ENCODE measurements at places on chromosomes 5 and 9.

- no peak overlapping the region for H3K27ac ChIP-seq
- DNase-seq = no peak
- no peak overlapping the region for H3K4me3 ChIP-seq
- no peaks in the 10 kb centered on the region for H3K36me3 ChIP-seq
- no peaks in the 10 kb centered on the region for H3K4me1 ChIP-seq
- no peaks in the 10 kb centered on the region for H3K27me3 ChIP-seq
Measured at GRCh38 chr5:7348168-7348854, 47.6 kb upstream of the ADCY2 start.

DNA sequence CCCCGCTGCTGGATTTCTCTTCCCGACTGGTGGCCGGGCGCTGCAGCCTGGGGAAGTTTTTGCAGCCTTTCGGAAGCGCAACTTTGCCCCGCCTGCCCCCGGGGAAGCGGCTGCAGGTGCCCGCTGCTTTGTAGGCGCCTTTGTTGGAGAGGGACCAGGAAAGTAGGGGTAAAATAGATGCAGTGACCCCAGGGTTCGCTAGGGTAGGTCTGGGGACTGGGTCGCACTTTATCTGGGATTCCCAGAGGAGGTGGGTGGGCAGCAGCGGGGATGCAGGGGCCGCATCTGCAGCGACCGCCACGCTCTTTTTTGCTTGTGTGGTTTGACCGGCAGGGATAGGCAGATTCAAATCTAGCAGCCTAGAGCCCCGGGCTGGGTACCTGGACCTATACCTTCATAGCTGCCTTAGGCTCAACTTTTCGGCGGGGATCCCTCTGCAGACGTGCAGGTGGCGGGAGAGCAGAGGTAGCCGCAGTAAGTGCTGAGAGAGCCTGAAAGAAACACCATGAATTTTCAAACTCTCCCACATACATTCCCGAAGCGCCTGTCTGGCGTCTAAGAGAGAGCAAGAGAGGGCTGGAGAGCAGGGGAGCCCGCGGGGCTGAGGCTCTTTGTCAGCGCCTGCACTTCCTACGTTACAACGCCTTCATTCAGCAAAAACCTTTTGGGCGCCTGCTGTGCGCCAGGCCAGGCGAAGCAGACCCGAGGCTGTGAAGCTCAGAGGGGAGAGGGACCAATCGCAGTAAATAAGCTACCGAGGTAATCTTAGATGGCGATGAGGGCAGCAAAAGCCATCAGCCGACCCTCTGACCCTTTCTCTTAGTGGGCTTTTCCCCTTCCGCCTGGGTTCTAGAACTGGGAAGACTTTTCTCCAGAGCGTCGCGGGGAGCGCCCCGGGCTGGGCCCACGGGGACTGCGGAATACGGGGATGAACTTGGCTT, 642 bp downstream of the SV2C start:
- H3K27me3 ChIP-seq = no peaks in the 10 kb centered on the region
- H3K4me3 ChIP-seq = peak overlapping the region; percentile 38
- H3K4me1 ChIP-seq = peaks cover 8% of the 10 kb centered on the region
- DNase-seq = no peak

DNA sequence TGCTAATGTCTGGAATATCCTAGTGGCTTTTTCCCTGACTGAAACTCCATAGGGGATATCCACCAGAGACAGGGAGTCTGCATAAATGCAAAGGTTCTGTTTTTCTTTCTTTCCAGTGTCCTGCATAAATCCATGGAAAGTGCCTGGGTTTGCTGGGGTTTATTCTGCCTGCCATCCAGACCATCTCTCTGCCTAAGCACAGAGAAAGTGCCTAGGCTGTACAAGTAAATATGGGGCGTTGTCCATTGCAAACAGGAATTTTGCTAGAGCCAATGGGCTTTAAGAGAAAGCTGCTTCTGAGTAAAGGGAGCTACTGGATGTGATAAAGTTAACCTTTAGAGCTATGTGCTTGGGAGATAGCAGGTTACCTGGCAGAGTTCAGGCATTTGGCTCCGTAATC, 407.5 kb downstream of the AGTPBP1 start:
- H3K4me3 ChIP-seq = no peak overlapping the region
- H3K27ac ChIP-seq = no peak overlapping the region
- DNase-seq = no peak
- H3K4me1 ChIP-seq = no peaks in the 10 kb centered on the region

DNA sequence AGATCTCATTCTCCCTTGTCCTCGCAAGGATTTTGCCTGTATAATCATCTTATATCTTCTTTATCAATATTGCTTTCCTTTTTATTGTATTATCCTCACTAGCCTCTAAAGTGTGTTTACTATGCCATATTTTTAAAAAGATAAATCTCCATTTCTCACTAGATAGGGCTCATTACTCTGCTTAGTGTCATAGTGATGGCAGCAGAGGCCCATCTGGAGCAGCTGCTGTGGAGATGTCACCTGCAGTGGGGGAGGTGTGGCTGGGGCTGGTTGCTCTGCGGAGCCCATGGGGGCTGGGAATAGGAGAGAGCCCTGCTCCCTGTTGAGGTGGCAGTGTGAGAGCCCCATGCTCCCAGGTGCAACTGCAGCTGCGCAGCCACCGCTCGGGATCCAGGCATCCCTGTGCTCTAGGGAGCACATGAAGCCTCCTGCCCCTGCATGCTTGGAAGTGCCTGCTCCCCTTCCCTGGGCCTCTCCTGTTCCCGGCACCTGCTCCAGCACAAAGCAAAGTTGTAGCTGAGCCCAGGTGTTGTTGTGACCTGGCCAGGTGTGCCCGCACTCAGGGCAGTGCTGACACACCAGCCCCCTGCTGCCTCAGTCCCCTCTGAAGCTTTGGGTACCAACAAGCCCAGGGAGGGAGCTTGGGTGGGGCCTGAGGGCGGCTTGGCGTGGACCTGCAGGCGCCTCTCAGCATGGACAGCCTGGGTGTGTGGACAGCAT, 144.6 kb upstream of the MRPS30 start:
- no peak for DNase-seq
- no peaks in the 10 kb centered on the region for H3K27me3 ChIP-seq
- H3K27ac ChIP-seq = no peak overlapping the region
- H3K4me3 ChIP-seq = no peak overlapping the region
- H3K36me3 ChIP-seq = no peaks in the 10 kb centered on the region

DNA sequence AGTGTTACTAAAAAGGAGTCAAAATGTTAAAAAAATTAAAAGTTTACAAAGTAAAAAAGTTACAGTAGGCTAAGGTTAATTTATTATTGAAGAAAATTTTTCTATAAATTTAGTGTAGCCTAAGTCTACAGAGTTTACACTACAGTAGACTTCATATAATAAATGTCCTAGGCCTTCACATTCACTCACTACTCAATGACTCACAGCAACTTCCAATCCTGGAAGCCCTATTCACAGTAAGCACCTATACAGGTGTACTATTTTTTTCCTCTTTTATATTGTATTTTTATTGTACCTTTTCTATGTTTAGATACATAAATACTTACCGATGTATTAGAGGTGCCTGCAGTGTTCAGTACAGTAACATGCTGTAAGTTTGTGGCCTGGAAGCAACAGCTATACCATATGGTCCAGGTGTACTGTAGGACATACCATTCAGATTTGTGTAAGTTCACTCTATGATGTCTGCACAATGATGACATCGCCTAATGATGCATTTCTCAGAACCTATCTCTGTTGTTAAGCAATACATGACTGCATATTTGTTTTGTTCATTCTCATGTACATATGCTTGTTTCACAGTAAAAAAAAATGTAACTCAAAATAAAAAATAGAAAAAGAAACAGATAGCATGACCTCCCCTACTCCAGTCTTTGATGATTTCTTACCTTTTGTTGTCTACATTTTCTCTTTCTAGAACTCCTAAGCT, 64.7 kb downstream of the NR3C1 start:
- H3K27me3 ChIP-seq = no peaks in the 10 kb centered on the region
- H3K4me1 ChIP-seq = no peaks in the 10 kb centered on the region
- H3K36me3 ChIP-seq = no peaks in the 10 kb centered on the region
- no peak for DNase-seq
- no peak overlapping the region for H3K27ac ChIP-seq

DNA sequence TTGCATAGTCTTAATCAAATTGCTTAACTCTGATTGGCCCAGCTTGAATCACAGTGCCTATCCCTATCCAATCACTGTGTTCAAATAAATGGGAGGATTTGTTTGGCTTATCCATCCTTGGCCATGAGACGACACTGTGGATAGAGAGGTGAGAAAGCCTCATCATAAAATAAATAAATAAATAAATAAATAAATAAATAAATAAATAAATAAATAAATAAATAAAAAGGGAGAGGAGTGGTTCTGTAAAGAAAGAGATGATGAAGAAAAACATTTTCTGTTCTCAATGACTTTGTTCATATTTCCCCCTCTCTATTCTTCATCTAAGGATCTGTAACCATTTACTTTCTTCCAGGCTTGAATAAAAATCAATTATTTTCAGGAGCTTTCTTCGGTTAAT, 74.7 kb downstream of the PTPRD start:
- H3K27ac ChIP-seq = no peak overlapping the region
- DNase-seq = no peak
- no peaks in the 10 kb centered on the region for H3K27me3 ChIP-seq
- H3K4me3 ChIP-seq = no peak overlapping the region
- no peaks in the 10 kb centered on the region for H3K36me3 ChIP-seq
- H3K4me1 ChIP-seq = no peaks in the 10 kb centered on the region

GRCh38 chr5:123659011-123659410, 147.0 kb downstream of the CSNK1G3 start:
- DNase-seq = no peak
- no peak overlapping the region for H3K27ac ChIP-seq
- H3K4me1 ChIP-seq = no peaks in the 10 kb centered on the region
- no peak overlapping the region for H3K4me3 ChIP-seq
- H3K27me3 ChIP-seq = no peaks in the 10 kb centered on the region

DNA sequence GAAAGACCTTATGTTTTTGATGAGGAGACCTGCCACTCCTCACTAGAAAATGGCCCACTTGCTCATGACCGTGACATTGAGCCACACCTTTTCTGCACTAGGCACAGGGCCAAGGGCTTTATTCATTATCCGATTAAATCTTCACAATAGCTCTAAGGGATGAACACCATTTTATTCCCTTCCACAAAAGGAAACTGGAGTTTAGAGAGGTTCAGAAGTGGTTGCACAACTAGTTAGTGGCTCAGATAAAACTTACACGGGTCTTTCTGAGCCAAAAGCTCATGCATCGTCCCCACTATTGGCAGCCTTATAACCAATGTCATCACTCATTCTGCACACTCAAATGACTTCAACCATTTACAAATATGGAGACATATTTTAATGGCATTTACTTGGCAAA, 39.4 kb downstream of the SUSD1 start:
- no peak overlapping the region for H3K4me3 ChIP-seq
- no peaks in the 10 kb centered on the region for H3K27me3 ChIP-seq
- peaks cover 2% of the 10 kb centered on the region for H3K4me1 ChIP-seq
- H3K36me3 ChIP-seq = no peaks in the 10 kb centered on the region
- H3K27ac ChIP-seq = no peak overlapping the region

DNA sequence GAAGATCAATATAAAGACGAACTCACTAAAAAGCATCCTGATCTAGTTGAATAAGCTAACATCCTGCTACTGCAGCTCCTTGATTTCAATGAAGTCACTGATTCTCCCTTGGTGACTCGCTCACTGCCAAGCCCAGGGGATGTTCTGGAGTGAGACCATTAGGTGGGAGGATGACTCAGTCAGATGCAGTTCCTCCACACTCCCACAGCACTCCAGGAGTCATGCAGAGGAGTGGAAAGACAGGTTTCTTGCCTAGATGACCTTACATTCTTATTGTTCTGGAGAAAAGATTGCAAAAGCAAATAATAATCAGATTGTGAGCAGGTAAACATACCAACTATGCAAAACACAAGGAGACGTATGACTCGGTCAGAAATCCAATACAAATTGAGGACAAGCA, 15.3 kb downstream of the GCNT4 start:
- no peak overlapping the region for H3K27ac ChIP-seq
- H3K27me3 ChIP-seq = no peaks in the 10 kb centered on the region
- no peaks in the 10 kb centered on the region for H3K4me1 ChIP-seq
- no peaks in the 10 kb centered on the region for H3K36me3 ChIP-seq
- no peak overlapping the region for H3K4me3 ChIP-seq

GRCh38 chr5:56666901-56667300, 148.4 kb upstream of the MAP3K1 start:
- H3K27ac ChIP-seq = no peak overlapping the region
- H3K4me1 ChIP-seq = no peaks in the 10 kb centered on the region
- no peaks in the 10 kb centered on the region for H3K27me3 ChIP-seq
- no peak for DNase-seq
- no peaks in the 10 kb centered on the region for H3K36me3 ChIP-seq

GRCh38 chr5:54024466-54024865, 285.9 kb downstream of the ARL15 start:
- H3K4me1 ChIP-seq = no peaks in the 10 kb centered on the region
- no peaks in the 10 kb centered on the region for H3K36me3 ChIP-seq
- no peaks in the 10 kb centered on the region for H3K27me3 ChIP-seq
- no peak overlapping the region for H3K4me3 ChIP-seq
- no peak for DNase-seq

DNA sequence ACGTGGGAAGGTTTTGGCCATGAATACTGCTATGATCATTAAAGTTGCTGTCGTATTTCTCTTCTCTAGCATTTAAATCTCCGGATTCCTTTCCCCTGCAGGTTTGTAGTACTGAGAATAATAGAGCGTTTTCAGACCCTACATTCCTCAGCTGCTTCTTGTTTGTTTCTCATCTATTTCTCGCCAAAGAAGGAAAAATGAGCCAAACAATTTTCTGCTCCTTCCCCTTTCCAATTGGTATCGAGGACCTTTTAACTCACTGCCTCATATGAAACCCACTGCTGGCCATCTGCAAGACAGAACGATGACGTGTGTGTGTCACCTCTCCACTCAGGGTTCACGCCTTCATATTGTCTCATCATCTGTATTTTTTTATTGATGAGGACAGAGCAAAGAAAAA, 689.4 kb upstream of the WWC1 start:
- no peaks in the 10 kb centered on the region for H3K27me3 ChIP-seq
- H3K4me3 ChIP-seq = no peak overlapping the region
- H3K27ac ChIP-seq = no peak overlapping the region
- no peak for DNase-seq

GRCh38 chr9:18941060-18941740, 91.8 kb downstream of the SAXO1 start:
- DNase-seq = no peak
- no peaks in the 10 kb centered on the region for H3K36me3 ChIP-seq
- no peaks in the 10 kb centered on the region for H3K4me1 ChIP-seq
- H3K27me3 ChIP-seq = no peaks in the 10 kb centered on the region

DNA sequence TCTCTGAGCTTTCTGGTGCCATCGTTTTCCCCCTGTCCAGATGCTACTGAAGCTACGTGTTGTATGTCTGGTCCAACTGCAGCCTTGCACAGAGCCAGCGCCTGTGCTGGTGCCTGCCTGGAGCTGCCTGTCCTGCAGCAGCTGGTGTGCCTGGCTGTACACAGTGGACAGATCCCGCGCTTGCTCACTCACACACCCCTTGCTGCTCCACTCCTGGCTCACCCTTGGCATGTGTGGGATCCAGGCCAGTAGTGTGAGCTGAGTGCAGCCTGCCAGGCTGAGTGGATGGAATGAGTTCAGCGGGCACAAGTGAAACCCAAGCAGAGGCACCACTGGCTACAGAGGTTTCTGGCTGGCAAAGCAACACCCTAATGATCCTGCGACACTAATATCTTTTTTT, 40.4 kb downstream of the FER start:
- no peak for DNase-seq
- H3K27ac ChIP-seq = no peak overlapping the region
- H3K27me3 ChIP-seq = no peaks in the 10 kb centered on the region
- no peaks in the 10 kb centered on the region for H3K4me1 ChIP-seq

GRCh38 chr9:24413651-24414050, 132.0 kb downstream of the IZUMO3 start:
- no peaks in the 10 kb centered on the region for H3K27me3 ChIP-seq
- DNase-seq = no peak
- no peak overlapping the region for H3K27ac ChIP-seq
- H3K4me1 ChIP-seq = no peaks in the 10 kb centered on the region
- H3K36me3 ChIP-seq = no peaks in the 10 kb centered on the region
- no peak overlapping the region for H3K4me3 ChIP-seq
